ENCODE measurements at places on chromosomes 5 and 9.

DNA sequence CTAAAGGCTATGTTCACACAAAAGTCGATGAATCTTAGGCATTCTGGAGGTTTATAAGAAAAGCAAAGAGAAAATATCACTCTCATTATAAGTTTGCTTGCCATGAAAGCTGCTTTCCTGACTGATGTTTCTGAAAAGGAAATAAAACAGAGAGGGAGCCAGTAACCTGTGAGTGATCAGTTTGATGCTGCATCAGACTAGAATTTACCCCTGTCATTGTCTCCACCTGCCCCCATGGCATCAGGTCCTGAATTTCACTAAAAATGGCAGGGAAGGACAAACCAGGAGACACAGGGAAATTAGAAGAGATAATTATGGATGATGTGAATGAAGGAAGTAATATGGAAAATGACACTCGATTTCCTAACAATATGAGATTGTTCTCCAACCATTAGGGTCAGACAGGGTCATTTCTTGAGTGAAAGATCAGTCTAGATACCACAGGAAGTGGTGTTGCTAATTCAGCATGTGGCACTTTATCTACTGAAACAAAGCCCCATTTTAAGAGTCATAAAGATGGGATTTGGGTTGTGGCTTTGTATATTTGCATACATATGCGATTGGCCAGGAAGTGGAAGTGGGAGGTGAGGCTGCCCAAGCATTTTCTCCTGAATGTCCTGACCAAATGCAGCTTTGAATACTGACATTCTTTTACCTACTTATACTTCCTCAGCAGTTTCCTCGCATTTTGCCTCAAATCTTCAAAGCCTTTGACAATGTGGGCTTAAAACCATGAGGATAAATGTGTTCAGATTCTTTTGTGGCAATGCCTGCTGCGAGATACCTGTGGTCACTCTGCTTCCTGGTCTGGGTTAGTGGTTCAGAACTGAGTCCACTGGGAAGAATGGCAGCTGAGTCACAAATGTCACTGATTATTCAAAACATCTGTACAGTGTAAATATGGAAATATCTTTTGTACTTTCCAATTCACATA is 29.7 kb downstream of the MEGF10 start:
- no peak for DNase-seq

DNA sequence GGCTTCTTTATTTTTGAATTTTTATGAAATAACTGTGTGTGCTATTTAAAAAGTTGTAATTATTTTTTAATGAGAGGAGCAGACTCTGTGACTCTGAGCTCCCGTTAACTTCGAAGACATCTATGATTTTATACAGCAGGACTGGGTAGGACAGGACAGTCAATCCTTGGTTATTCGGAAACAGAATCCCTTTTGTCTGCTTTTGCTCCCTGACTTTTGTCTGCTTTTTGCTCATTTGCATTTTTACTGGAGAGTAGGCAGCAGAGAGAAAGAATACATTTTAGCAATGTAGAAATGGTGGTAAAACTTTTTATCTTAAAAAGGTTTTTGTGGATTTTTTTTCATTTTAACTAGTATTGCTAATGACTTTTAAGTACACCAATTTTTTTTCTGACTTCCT is 303.6 kb downstream of the ARHGAP26 start:
- DNase-seq = no peak

GRCh38 chr9:113707953-113708695 is 168.0 kb upstream of the ZNF618 start:
- no peak for DNase-seq

GRCh38 chr5:119752921-119753886 is 123.8 kb downstream of the FAM170A start:
- no peak for DNase-seq

DNA sequence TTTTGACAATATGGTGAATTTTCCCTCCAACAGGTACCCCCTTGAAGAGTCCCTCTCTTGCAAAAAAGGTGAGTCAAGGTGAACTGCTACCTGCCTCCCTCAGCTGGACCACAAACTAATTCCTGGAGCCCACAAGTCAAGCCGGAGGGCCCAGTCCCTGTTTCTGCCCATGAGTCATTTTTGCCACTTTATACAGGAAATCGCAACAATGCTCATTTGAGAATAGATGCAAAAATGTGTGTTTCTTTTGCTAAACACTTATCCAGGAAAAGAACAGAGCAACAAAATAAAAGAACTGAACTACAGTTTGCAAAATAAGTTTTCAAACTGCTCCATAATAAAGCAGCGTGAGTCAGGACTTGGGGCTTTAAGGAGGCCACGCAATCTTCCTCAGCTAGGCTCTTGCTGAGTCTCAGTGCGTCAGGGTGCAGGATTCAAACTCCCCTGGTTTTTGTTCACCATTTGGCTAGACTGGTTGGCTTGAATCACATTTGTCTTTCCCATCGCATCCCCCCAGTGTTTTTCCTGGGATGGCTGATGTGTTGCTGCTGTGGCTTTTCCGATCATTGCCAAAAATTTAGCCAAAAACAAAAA is 102.7 kb downstream of the GOLPH3 start:
- DNase-seq = no peak

DNA sequence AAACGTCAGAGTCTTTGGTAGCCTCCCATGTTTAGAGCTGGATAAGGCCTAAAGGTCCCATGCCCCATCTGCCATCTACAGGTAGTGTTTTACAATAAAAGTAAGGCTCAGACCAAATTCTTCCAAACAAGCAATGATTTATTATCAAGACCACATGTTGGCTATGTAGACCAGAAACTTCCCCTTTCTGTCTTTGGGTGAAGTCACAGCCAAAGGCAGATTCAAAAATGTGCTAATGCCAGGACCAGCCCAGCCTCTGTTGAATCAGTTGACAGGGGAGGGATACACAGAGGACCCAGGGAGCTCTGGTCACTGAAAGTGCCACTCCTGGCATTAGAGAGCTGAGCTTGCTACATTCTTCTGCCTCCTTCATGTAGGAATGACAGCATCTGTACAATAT is 360.8 kb downstream of the NTRK2 start:
- no peak for DNase-seq

- no peak for DNase-seq
These were observed 241.5 kb downstream of the MAN2A1 start for GRCh38 chr5:109931049-109931780.

GRCh38 chr9:113156880-113157279 is 6.1 kb downstream of the SLC31A2 start:
- DNase-seq = no peak

All from CD4-positive, alpha-beta T cell treated with Interleukin-10 for 1 hour (primary cell).